Heart left ventricle (tissue), 16 donors: ENCODE measurements at places on chromosomes 1 and 21. TPM values are rescaled to one million over a fixed set of nuclear protein-coding genes. Genes with fewer than 3 reads are reported as not detected.

DNA sequence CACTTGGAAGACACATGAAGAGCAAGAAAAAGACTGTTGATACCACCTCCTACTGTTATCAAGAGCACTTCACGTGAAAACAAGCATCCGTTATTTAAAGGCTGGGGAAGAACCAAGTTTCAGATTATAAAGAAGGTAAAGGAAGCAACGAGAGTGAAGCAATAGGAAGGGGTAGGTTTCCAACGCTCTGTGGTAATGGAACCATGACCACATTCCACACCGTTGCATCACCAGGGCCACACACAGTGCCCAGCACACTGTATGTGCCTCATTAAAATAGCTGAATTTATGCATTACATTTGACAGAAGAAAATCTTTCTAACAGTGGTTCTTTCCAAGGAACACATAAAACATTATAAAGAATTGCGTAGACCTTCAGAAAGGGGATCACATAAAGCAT, 435.8 kb downstream of the MRPL39 start:
- no peaks in the 10 kb centered on the region for H3K36me3 ChIP-seq
- no peaks in the 10 kb centered on the region for H3K27me3 ChIP-seq
- H3K27ac ChIP-seq, result no peak overlapping the region
- H3K4me3 ChIP-seq, result no peak overlapping the region
- H3K4me1 ChIP-seq, result no peaks in the 10 kb centered on the region

DNA sequence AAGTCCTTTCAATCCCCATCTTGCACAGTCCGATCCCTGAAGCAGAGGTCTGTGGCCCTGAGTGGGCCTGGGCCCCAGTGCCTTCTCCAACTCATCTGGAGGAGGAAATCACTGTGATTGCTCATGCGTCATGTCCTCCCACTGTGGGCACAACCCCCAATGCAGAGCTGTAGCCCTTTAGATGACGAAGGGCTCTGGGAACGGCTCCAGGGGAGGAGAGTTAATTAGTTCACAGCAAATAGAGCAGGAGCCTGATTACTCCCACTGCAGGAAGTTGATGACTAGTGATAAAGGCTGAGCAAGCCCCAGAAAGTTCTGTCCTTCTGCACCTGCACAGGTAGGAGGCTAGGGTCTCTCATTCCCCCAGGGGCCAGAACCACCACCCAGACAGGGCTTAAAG, 111.5 kb downstream of the CCDC185 start:
- H3K36me3 ChIP-seq, result no peaks in the 10 kb centered on the region
- H3K27ac ChIP-seq, result no peak overlapping the region
- H3K27me3 ChIP-seq, result no peaks in the 10 kb centered on the region
- DNase-seq, result no peak

GRCh38 chr21:44856131-44856530, 17.4 kb downstream of the PTTG1IP start:
- H3K27me3 ChIP-seq, result no peaks in the 10 kb centered on the region
- no peak for DNase-seq
- H3K4me3 ChIP-seq, result no peak overlapping the region
- H3K27ac ChIP-seq, result peak overlapping the region; percentile 58

DNA sequence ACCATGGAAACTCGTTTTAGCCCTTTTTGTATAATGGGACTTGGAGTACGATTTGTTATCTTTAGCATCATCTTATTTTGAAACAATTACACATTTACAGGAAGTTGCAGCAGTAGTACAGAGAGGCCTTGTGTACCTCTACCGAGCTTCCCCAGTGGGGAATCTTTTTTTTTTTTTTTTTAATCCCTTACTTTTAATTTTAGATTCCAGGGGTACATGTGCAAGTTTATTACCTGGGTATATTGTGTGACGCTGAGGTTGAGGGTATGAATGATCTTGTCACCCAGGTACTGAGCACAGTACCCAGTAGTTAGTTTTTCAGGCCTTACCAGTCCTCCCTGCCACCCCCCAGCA, 45.9 kb downstream of the HHAT start:
- H3K4me3 ChIP-seq, result no peak overlapping the region
- DNase-seq, result no peak
- H3K36me3 ChIP-seq, result no peaks in the 10 kb centered on the region

Gene TMEM125
- not detected for total RNA-seq
